Ovary (tissue), 10 donors: ENCODE measurements at places on chromosomes 12 and 14.

GRCh38 chr12:4202487-4202886, 71.1 kb upstream of the CCND2 start:
- no peak for DNase-seq

- DNase-seq: no peak
Observed at GRCh38 chr12:94575024-94575423, 75.3 kb downstream of the TMCC3 start.

DNA sequence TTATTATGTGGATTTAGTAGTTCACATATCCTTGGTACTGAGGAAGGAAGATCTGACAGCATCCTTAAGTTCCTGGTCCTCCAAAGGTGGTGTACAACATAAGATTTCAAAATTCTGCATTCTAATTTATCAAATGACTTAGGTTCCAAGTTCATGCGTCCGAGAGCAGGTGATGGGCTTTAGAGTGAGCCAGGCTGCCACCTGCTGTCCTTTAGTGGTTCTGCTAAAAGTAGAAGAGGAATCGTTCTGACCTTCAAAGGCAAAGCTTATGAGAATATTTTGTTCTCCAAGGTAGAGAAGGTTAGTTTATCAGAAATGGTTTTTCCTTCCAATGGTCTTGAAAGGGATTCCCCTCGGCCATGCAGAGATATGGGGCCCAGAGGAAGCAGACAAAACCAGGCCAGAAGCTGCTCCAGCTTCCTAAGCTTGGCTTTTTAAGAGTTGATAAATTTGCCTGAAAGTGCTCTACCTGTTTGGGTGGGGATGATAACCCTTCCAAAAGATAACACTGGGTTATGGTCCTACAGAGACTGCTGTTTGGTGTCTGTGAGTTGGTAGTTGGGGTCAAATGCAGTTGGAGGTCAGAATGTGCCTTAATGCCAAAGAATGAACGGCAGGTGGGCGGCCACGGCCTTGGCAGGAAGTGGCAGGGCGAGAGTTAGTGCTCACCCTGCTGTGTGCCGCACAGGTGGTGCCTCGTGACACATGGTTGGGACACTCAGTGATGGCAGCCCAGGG, 29.1 kb upstream of the LRTM2 start:
- DNase-seq: peak; percentile 71

DNA sequence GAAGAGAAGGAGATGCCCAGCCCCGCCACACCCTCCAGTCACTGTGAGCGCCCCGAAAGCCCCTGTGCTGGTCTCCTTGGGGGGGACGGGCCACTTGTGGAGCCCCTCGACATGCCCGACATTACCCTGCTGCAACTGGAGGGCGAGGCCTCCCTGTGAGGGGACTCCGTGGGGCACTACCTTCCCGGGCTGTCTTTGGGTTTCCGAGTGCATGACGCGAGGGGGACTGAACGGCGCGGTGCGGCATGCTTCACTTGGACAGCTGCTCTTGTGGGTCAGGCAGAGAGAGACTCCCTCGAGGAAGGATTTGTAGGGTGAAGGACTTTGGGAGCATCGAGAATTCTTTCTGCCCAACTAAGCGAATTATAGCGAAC, 1.1 kb downstream of the CCDC184 start:
- no peak for DNase-seq

DNA sequence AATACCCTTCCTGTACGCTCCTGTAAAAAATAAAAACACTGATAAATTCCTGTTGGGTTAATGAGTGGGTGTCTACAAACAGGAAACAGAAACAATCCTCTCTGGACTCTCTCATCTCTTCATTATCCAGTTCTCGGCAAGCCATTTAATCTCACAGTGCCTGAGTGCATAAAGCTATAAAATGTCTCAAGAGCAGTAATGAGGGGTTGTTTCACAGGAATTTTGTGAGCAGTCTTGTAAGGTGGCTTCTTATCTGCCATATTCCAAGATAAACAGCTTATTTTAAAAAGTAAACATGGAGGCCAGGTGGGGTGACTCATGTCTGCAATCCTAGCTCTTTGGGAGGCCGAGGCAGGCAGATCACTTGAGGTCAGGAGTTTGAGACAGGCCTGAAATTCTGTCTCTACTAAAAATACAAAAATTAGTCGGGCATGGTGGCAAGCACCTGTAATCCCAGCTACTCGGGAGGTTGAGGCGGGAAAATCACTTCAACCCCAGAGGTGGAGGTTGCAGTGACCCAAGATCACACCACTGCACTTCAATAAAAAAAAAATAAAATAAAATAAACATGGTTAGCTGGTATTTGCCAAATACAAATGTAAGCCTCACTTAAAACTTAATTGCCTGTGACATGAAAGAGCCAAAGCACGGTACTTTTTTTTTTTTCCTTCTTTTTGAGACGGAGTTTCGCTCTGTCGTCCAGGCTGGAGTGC, 54.0 kb downstream of the CLIP1 start:
- DNase-seq: no peak

- no peak for DNase-seq
Observed at GRCh38 chr12:113235976-113236375, 14.7 kb downstream of the TPCN1 start.

- no peak for DNase-seq
Observed at GRCh38 chr14:29355331-29355730, 572.3 kb downstream of the PRKD1 start.

GRCh38 chr12:49491823-49492222, 47.0 kb upstream of the KCNH3 start:
- DNase-seq: no peak

- DNase-seq: no peak
Observed at GRCh38 chr12:92089559-92089958, 56.1 kb downstream of the BTG1 start.

DNA sequence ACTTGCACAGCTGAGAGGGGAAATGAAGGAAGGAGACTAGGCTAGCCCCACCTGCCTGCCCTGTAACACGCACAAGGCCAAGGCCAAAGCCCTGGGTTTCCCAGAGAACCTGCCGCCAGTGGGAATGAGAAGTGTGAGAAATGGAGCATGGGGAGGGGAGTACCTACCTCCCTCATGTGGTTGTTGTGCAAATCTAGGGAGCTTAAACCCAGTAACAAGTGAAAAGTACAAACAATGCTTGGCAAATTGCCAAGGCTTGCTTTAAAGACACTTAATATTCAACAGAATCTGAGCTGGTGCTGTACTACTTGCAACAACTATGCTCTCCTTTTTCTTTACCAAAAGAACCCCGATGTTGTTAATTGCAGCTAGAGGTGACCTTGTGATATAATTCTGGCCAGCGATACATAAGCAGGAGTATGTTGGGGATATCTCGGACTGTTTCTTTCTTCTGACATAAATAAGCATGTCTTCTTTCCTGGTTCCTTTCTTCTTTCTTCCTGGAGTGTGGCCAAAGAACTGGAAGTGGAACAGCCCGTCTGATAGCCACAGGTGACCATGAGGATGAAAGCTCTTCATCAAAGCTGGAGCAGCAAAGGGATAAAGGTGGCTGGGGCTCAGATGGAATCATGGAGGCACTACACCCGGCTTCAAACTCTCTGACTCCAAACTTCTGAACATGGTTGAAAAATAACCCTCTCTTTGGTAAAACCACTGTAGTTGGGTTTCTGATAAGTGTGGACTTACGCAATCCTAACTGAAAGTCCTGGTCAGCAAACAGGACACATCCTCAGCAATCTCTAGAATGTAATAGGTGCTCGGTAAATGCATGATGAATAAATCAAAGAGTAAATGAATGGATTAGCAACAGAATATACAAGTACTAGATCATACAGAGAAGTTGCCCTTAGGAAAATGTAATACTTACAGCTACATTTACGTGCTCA, 207.9 kb downstream of the NUAK1 start:
- no peak for DNase-seq

GRCh38 chr12:3281588-3282383, 204.6 kb downstream of the TSPAN9 start:
- DNase-seq: no peak

DNA sequence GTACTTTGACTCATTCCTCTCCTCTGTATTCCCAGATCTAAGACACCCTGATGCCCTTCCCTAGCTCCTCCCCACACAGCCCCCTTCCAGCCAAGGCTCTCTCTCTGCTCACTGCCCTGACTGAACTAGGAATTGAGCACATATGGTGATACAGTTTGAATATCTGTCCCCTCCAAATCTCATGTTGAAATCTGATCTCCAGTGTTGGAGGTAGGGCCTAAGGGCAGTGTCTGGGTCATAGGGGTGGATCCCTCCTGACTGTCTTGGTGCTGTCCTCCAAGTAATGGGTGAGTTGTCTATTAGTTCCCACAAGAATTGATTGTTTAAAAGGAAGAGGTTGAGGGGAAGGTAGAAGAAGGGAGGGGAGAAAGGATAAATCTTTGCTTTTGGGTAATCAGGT, 17.4 kb downstream of the CMKLR1 start:
- DNase-seq: no peak

DNA sequence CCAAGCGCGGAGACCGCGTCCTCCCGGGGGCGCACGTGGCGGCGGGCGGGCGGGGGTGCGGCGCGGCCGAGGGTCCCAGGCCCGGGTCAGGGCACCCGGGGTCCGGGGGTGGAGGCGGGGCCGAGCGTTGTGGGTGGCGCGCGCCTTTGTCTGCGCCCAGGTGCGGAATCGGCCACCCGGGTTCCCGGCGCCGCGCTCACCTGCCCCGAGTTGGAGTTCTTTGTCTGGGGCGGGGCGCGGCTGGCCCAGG, 50.1 kb downstream of the LRCOL1 start:
- DNase-seq: peak; percentile 50

- no peak for DNase-seq
Observed at GRCh38 chr12:89838833-89839232, 130.2 kb upstream of the ATP2B1 start.

GRCh38 chr14:104086661-104087461, 1.4 kb downstream of the ASPG start:
- DNase-seq: peak; percentile 33

DNA sequence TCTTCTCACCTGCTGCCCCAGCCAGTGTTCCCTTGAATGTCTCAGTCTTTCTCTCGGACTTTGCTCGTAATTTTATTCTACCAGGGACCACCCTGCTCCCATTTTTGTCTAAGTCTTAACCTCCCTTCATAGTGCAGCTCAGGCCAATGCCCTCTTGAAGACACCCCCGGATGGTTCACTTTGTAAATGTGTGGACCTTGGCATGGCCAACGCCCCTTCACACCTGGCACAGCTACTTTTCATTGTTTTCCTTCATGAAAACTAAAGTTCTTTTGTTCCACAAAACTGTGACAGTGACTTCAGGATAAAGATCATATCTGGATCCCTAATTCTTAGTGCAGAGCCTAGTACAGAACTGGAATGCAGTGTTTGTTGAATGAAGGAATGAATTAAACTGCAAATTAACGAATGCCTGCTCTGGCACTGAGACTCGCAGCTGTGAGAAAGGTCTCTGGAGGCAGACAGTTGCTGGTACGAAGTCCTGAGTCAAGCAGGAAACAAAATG, 3.5 kb upstream of the RNASE4 start:
- DNase-seq: no peak

- peak; percentile 85 for DNase-seq
Observed at GRCh38 chr12:121748571-121749265, 36.2 kb downstream of the TMEM120B start.

GRCh38 chr14:104370256-104370870, 209.2 kb upstream of the C14orf180 start:
- DNase-seq: no peak

GRCh38 chr14:99592933-99593753, 10.9 kb downstream of the CCDC85C start:
- DNase-seq: no peak

GRCh38 chr14:105859717-105860614, 333.6 kb downstream of the TMEM121 start:
- peak; percentile 3 for DNase-seq

GRCh38 chr14:95513291-95513690, 3.2 kb downstream of the SYNE3 start:
- DNase-seq: no peak
